ENCODE measurements at places on chromosomes 6 and 20. TPM values are rescaled to one million over a fixed set of nuclear protein-coding genes. Genes with fewer than 3 reads are reported as not detected.

DNA sequence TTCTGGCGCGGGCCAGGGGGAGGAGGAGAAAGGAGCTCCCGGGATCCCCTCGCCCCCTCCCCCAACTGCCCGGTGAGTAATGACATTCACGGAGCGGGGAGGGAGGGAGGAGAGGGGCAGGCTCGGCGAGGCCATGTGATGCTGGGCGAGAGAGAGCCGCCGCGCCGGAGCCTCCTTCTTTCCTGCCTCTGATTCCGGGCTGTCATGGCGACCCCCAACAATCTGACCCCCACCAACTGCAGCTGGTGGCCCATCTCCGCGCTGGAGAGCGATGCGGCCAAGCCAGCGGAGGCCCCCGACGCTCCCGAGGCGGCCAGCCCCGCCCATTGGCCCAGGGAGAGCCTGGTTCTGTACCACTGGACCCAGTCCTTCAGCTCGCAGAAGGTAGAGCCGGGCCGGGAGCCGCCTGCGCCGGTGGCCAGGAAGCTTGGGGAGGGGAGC, at the start of gene GDAP1L1:
GDAP1L1 (plus strand) TSS at position 178 of the 441 bp plus-strand sequence; CDS start at position 205, 27 bp downstream.
- DNase-seq = no peak

DNA sequence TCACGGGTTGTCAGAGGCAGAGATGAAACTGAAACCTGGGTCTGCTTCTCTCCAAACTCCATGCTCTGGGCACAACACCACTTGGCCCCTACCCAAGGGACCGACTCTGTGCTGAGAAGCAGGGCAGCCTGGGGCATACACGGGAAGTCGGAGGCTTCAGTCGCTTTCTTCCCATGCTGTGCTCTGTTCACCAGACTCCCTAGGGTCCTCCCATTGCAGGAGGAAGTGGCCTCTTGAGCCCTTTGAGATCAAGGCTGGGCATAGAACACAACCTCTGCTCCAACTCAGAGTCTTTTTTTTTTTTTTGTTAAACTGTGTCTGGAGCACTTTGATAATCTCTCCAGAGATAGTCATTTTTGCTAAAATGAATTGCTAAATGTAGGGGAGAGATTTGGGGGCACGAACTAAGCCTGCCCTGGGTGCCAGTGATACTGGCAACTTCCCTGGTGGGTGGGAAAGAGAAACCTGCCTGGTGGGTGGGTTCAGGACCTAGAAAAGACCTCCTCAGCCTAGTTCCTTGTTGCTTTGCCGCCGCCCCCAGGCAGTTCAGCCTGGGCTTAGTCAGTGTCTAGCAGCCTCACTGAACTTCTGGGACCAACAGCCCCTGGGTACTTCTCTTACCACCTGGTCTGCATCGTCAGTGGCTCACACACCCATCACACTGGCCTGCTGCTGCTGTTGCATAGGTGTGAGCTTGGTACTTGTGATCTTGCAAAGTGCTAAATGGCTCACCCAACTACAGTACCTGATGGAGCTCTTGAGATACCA, 62.0 kb downstream of the PPP1R14C start:
- peak; percentile 37 for DNase-seq

DNA sequence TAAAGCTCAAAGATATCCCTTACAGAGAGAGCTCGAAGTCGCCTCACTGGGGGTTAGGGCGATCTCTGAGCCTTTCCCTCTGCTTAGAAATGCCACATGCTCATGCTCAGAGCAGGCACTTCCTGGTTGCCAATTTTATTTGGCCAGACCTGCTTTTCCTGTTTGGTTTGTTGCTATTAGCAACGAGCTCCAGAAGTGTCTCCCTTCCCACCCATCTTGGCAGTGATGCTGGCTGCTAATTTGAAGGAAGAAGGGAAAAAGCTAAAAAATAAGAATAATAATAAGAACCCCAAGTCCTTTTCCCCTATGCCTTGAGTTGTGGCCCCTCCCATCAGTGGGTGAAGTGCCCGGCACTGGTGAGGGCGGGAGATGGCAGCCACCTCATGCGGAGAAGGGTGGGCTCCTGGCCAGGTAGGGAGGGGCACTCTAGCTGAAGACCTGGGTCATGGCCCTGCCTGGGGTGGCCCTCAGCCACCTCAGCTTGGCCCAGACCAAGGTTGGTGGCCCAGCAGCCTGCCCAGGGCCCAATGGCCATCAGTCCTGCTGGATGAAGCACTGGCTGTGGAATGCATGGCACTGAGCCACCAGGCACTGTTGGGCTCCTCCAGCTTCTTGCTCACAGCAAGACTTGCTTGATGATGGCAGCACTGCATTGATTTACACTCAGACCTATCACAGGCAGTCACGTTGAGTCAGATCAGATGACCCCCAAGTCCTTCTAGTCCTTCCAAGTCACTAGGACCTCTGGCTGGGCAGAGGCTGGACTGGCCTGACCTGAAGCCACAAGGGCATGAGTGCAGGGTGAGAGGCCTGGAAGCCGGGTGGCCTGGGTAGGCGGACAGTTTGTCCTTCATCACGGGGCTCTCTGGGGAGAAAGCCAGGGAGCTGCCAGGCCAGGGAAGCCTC, 79.0 kb downstream of the SYNJ2 start:
- peak; percentile 96 for DNase-seq

DNA sequence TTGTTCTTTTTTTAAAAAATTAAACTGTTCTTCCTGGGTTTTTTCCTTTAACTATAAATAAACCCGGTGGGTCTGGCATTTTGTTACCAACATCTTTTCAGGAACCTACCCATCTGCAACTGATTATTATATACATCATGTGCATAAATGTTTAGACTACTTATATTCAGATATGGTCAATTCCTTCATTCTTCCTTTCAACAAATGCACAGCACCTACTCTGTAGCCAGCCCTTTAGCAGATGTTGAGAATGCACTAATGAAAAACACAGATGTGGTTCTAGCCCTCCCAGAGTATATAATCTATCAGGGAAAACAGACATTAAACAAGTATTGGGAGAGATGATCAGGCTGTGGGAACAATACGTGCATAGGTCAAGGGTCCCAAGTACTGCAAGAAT, 237.1 kb downstream of the UST start:
- peak; percentile 36 for DNase-seq

- no peak for DNase-seq
Measured at GRCh38 chr6:150196942-150197745, 54.3 kb downstream of the PPP1R14C start.

DNA sequence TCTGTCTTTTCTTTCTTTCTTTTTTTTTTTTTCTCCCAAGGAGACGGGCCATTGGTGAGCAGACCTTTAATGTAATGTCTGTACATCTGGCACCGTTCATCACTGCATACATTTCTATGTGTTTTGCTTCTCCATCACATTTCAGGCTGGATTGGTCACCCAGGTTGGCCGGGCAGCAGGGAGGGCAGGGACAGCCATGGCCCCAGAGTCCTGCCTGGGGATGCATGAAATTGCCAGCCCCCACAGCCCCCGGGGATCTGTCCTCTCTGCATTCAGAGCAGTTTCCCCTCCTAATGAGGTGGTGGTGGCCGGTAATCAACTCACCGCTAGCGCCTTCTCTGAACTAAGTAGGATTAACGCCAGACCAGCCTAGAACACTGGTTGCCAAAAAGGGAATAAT, 50.4 kb downstream of the APCDD1L start:
- no peak for DNase-seq

- DNase-seq = no peak
Measured at GRCh38 chr20:17385798-17386197, 145.4 kb downstream of the BFSP1 start.

DNA sequence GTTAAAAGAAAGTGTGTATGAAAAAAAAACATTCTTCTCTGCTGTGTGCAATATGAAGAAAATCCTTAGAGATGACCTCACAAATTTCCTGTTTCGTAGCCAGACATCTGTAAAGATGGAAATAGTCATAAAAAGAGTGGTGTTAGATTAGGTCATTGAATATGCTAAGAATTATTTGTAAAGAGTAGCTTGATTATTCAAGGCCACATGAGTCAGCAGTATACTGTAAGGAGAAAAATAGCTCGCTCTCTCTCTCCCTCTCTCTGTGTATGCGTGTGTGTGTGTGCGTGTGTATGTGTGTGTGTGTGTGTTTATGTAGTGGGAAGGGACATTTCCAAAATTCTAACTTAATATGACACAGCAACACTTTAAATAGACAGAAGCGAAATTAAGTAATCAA, 78.8 kb downstream of the PTCHD4 start:
- DNase-seq = peak; percentile 71

DNA sequence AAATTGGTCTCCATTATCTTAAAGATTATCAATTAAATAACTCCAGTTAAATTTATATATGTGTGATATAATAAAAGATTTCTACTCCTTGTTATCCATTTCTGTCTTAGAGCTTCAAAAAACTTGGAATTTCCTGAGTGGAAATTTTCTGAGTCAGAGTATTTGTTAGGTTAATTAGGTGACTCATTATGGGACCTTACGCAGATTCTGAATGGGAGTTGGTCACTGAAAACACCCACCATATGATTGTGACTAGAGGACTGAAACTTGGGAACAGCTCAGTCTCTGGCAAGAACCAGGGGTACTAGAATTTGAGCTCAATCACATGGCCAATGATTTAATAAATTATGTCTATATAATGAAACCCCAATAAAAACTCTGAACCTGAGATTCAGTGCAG, 125.4 kb upstream of the HMGCLL1 start:
- no peak for DNase-seq

DNA sequence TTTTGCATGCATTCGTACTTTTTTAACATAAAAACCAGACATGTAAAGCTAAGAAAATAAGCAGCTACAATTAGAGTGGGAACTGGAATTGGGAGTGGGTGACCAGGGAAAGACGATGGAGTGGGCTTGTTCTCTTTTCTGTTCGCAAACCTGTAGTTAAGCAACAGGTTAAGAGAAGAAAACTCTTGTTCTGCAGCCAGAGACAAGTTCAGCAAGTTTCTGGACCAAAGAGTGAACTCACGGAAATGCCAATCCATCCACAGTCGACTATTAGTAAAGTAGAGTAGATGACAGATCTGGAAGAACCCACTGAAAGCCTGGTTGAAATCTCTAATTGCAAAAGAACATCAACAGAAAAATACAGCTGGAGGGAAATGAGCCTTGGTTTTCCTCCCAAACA, 197.8 kb downstream of the TFAP2A start:
- no peak for DNase-seq

Gene SLC22A7
- polyA plus RNA-seq = not detected

Gene MAPK14
- polyA plus RNA-seq = 12.8 TPM

Gene PACRG
- 4.3 TPM for polyA plus RNA-seq

Gene SLC22A3
- polyA plus RNA-seq = 35.6 TPM

Gene SLC22A2
- not detected for polyA plus RNA-seq

Gene ME1
- polyA plus RNA-seq = 10.8 TPM
